ENCODE measurements at places on chromosomes 12 and 14.

DNA sequence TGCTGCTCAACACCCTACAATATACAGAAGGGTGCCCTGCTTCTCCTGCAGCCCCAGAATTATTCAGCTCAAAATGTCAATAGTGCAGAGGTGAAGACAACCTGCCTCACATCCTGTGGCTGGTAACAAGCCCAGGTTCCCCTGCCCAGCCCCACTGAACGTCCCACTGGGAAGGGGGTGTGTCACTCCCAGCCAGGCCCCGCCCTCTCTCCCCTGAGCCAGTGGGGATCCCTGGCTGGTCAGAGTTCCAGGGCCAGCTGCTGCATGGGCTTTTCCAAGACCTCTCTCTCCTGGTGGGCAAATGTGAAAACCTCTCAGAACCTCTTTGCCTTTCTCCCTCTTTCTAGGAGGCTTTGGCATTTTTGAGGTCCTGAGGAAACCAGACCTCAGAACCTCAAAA is 13.7 kb upstream of the LHX5 start:
- DNase-seq: no peak

DNA sequence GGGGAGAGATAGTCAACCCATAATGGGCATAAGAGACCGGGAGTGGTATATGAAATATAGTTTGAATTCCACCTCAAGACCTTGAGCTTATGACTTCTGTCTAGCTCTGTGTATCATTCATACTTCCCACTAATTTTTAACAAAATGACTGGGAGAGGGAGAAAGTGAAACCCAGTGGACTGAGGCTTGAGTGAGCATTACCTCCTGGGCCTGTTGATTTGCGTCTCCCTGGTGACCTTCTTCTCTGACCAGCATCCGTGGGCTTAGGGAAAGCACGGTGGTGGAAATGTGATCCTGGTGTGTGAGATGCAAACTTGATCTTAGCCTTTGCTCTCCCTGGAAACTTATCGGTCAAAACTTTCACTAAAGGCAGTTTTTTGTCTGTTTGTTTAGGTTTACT is 207.9 kb upstream of the BCL2L14 start:
- peak; percentile 53 for DNase-seq

- no peak for DNase-seq
Measured at GRCh38 chr12:76108356-76108755, 23.9 kb upstream of the NAP1L1 start.

- DNase-seq: no peak
Measured at GRCh38 chr12:71460318-71460717, 20.7 kb downstream of the LGR5 start.

DNA sequence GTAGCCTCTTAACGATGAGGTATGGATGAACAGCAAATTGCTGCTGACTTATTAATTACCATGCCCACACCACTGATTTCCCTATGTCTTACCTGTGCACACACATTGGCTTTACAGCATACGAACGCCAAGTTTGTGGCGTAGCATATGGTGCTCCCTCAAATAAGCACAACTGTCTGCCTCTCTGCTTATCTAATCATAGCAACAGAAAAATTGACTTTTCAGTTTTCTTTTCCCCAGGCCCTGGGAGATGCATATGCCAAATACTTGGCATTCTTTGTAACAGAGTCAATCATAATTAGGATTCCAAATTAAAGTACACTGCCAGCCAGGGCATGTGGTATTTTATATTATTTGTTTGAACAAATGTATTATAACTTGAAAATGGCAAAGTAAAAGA is 625.5 kb downstream of the DIO2 start:
- no peak for DNase-seq

DNA sequence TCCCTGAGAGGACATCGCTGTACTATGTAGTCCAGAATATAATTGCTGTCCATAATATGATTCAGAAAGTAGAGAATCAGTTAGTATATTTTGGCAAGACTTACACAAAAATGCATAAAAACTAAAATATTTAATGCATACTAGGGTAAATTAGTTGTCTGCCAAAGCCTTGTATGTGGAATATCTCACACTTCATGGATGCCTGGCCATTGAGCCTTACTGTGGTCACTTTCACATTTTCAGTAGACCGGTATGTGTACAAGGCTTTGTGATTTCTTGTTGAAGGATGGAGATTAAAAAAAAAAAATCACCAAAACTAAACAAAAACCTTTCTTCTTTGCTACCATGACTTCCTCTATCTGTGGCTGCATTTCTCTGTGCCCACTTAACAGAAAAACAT is 197.3 kb upstream of the DDHD1 start:
- no peak for DNase-seq

- no peak for DNase-seq
Measured at GRCh38 chr14:88592031-88592430, 29.2 kb downstream of the ZC3H14 start.

DNA sequence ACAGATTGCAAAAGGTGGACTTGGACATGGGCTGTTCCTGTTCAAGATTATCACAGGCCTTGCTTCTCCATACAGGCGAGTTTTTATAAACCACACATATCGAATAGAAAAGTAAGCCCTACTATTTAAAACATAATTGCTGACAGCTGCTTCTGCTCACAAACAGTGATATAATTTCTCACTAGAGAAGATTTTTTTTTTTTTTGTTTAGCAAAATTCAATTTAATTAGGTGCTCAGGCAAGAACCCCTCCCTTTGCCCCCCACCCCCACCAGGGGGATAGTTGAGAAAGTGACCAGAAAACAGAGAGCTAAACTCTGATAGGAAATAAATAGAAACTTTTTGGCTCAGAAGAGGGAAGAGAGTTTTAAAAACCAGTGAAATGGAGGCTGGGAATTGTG is 132.8 kb upstream of the CRY1 start:
- no peak for DNase-seq

DNA sequence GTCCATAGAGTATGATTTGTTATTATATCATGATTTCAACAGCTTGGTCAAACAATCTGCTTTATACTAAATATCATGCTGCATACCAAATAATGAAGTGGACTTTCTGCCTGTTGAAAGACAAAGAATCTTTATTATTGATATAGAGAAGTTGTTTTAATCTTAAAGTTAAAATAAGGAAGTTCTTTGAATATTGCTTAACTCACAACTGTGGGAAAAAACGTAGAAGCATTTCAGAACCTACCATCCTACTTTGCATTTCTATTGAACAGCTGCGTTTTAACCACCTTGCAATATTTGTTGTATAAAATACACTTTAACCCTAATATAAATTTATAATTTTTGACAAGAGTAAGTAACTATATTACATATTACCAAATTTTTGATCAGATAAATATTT is 22.9 kb upstream of the ARL1 start:
- DNase-seq: peak; percentile 73

DNA sequence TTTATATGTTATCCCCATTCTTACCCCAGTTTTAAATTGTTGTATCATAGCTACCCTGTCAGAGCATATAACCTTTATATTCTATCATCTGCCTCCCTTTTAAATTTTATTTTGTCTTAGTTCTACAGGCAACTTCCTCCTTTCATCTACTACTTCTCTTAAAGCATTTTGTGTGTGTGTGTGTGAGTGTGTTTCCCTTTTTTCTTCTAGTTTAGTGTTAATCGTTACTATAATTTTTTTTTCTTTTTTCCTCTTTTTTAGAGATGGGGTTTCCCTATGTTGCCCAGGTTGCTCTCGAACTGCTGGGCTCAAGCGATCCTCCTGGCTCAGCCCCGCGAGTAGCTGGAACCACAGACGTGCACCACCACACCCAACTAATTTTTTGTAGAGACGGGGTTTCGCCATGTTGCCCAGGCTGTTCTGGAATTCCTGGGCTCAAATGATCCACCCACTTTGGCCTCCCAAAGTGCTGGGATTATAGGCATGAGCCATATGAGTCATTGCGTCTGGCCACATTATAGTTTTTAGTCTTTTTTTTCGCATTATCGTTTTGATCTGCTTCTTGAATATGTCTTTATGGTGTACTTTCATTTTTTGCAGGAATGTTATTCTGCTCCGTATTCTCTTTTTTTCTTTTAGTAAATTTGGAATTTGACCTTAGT is 33.1 kb upstream of the FBXO34 start:
- peak; percentile 88 for DNase-seq

GRCh38 chr12:65496617-65497016 is 218.1 kb downstream of the MSRB3 start:
- peak; percentile 10 for DNase-seq

DNA sequence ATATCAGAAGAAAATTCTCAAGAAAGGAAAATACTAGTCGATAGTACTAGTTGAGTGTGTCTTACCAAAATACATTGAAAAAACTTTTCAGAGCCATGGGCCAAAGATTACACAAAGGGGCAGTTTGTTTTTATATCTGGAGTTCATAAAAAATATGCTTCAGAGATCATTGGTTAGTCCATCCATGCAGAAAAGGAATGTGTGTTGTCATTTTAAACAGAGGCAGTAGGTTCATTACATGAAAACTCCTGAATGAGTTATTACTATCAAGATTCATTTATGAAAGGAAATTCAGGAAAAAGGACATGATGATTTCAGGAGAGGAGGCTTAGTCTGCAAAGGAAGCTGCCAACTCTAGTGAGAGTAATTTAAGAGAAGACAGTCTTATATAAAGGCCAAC is 354.8 kb downstream of the AEBP2 start:
- no peak for DNase-seq

DNA sequence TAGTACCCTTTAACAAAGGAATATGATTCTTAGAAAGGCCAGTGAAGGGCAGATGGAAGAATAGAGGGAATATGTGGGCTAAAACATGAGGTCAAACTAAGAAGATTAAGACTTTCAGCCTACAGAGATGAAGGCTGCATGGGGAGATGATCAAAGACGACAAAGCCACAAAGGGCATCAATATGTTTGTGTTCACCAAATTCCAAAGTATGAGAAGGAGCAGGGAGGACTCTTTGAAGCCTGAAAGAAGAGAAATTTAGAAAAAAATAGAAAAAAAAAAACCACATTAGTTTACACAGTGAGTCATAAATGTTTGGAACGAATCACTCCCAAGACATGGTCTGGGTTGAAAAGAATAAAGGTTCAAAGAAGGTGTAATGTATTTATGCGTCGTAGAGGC is 131.8 kb downstream of the NEDD1 start:
- DNase-seq: no peak

- DNase-seq: no peak
Measured at GRCh38 chr14:63051301-63051700, 6.0 kb upstream of the KCNH5 start.

- DNase-seq: no peak
Measured at GRCh38 chr12:31570880-31571279, 20.1 kb downstream of the DENND5B start.

DNA sequence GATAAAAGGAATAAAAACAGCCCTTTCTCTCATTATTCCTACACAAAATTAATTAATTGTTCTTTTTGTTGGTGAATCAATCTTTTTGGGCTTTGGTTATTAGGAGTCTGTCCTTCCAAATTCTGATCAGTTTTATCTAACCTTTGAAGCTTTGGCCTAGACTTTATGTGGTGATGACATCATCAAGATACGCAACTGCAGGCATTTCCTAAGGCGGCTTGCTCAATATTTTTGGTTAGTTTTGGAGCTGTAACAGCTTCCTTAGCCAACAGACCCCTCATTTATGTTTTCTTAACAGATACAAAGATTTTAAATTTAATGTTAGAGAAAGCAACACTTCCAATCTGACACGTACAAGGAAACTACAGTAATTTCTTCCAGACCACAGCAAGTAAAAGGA is 87.8 kb upstream of the PDE3A start:
- DNase-seq: peak; percentile 33

DNA sequence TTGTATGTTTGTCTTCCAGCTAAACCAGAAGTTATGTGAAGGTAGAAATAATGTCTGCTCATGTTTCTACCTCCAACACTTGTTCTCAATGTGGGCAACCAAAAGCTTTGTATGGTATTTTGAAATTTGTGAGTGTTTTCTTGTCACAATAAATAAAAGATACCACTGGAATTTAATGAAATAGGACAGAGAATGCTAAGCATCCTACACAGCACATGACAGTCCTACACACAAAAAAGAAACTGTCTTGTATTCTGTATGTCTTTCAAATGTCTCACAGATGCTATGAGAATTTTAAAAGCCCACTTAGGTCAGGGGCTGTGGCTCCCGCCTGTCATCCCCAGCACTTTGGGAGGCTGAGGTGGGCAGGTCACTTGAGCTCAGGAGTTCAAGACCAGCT is 68.9 kb downstream of the RALGAPA1 start:
- DNase-seq: no peak

GRCh38 chr12:93466625-93467350 is 526 bp upstream of the MRPL42 start:
- no peak for DNase-seq

DNA sequence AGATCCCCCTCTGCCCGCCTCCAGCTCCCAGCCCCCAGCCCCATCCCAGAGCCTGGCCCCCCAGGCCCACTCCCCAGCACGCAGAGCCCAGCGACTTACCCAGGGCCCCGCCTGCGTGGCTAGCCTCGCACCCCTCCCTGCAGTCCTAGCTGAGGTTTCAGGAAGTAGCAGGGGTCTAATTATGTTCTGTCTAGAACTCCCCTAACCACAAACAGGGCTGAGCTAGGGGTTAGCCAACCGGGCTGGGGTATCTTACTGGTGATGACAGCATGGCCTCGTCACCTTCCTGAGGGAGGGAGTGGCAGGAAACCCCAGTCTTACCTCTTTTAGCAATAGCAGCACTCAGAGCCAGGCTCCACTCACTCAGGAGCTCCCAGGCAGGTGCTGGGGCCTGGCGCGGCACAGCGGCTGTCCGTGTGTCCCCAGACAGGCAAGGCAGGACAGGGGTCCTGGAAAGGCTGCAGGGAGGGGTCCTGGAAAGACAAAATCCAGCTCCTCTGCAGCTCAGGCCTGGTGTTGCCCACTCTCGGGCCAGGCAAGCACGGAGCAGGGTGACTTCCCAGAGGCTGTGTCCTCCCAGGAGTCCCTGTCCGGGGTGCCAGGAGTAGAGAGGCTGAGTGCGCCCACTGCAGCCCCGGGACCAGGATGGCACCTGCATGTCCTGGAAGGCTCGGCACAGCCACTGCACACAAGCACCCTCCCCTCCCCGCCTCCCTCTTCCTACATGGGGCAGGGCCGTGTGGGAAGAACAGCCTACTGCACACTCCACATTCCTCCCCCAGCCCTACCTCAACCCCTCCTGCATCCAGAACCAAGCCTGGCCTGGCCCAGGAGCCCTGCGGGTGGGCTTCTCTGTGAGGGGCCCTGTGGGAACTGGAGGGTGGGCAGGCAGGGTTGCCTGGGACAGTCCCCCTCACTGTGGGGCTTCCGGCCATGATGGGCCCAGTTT is at the start of gene GPR132:
TSS of gene GPR132 (minus strand) at position 151 of the 949 bp plus-strand sequence. CDS start 10,010 bp downstream, outside the sequence.
- DNase-seq: peak; percentile 99

GRCh38 chr12:12181511-12181910 is 85.3 kb downstream of the LRP6 start:
- no peak for DNase-seq
